Hematopoietic multipotent progenitor cell treated with erythropoietin and hydrocortisone succinate and interleukin-3 and kit ligand, for 4 days (in vitro differentiated cells): ENCODE measurements at places on chromosomes 3 and 15.

DNA sequence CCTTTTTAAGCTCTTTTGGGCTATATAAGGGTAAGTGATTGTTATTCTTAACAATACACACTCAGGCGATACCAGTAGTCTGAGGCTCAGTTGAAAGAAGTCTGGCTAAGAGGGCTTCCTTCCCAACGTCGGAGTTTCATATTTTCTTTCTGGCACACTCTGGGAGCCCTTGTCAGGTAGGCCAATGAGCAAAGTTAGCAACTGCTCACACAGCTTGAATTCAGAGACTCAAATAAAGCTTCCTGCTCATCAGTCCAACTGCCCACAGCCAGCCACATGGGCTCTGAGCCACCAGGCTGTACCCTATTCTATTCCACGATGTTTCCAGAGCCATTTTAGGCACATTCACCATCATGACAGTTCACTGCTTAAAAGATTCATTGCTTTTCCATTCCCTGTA lies 155.1 kb upstream of the TBL1XR1 start:
- no peak for DNase-seq

DNA sequence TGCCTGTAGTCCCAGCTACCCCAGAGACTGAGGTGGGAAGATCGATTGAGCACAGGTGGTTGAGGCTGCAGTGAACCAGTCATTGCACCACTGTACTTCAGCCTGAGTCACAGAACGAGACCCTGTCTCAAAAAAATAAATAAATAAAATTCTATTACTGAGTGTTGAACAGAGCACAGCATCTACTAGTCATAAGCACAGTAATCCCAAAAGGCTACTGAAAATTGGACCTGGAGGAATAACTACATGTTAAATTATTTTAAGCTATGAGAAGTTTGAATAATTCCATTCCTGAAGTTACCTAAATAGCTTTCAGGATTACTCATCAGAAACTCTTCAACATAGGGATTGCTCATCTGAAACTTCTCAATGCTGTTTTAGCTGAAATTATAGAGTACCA lies 43.4 kb downstream of the ARMC8 start:
- no peak for DNase-seq

GRCh38 chr3:126101521-126101982 lies 17.6 kb upstream of the SLC41A3 start:
- no peak for DNase-seq

DNA sequence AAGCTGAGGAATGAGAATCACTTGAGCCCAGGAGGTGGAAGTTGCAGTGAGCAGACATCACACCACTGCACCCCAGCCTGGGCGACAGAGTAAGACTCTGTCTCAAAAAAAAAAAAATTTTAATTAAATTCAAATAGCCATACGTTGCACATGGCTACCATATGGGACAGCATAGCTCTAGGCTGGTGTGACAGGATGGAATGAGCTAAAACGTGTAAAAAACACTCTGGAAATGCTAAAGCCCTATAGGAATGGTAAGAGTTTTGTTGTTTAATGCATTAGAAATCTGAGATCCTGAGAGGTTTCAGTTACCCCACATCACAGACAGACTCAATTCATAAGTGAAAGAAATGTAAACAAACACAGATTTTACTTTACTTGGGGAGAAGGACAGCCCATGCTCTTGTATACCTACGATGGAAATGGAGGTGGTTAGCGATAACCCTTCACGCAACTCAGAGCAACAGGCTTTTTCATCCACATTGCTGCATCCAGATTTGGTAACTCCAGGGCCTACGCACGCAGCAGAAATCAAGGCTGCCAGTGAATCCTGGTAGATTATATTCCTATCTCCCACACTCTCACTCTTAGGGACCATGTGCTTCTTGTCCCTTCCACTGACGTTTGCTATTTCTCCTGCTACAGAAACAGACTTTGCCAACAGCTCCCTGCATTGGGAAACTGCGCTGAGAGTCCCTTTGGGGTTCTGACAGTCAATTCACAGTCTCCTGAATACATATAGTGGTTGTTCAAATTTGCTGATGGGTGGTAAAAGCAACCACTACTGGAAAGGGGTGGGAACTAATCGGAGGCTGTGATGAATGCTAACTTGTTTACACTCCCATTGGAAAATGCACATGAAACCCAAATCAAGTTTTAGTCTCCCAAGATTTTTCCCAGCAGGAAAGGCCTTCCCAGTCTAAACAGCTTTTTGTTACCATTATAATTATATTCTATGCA lies 3.1 kb downstream of the SH3BP5 start:
- DNase-seq = no peak

GRCh38 chr3:114552527-114552812 lies 258.6 kb downstream of the TIGIT start:
- DNase-seq = no peak

DNA sequence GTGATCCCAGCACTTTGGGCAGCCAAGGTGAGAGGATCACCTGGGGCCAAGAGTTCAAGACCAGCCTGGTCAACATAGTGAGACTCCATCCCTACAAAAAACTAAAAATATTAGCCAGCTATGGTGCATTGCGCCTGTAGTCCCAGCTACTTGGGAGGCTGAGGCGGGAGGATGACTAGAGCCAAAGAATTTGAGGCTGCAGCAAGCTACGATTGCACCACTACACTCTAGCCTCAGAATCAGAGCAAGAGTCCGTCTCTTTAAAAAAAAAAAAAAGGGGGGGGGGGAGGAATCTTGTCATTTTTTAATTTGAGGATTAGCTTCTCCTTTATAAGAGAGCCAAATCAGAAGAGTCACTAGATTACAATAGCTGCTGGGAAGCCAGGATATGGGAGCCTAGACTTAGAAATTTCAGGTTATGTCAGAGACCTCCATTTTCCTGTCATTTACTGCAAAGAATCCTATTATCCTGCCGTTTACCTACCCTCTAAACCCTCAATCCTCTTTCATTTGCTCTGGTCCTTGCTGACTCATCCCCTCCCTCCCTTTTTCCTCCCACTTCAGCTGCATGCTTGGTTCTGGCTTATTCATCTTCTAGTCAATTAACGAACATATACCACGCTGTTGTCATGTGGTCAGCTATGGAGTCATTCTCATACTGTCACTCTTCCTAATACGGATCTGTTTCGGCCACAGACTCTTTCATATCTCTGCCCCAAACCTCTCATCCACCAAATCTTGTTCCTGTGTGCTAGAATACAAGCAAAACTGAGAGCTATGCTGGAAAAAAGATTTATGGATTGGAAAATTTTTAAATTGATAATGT lies 83.8 kb upstream of the PPIB start:
- peak; percentile 48 for DNase-seq

- DNase-seq = no peak
These were observed 1.1 kb upstream of the HHATL start for GRCh38 chr3:42703695-42704025.

GRCh38 chr3:176920766-176921160 lies 276.5 kb downstream of the TBL1XR1 start:
- DNase-seq = no peak

GRCh38 chr3:45753095-45753494 lies 43.2 kb downstream of the SLC6A20 start:
- DNase-seq = no peak

- peak; percentile 21 for DNase-seq
These were observed 24.2 kb downstream of the PXYLP1 start for GRCh38 chr3:141255846-141256261.

DNA sequence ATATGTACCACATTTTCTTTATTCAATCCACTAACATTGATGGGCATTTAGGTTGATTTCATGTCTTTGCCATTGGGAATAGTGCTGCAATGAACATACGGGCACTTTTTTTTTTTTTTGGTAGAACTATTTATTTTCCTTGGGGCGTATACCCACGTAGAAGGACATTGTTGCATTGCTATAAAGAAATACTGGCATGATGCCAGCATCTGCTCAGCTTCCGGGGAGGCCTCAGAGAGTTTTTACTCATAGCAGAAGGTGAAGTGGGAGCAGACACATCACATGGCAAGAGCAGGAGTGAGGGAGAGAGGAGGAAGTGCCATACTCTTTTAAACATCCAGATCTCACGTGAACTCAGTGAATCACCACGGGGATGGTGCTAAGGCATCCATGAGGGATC lies 197.0 kb downstream of the SQOR start:
- no peak for DNase-seq

DNA sequence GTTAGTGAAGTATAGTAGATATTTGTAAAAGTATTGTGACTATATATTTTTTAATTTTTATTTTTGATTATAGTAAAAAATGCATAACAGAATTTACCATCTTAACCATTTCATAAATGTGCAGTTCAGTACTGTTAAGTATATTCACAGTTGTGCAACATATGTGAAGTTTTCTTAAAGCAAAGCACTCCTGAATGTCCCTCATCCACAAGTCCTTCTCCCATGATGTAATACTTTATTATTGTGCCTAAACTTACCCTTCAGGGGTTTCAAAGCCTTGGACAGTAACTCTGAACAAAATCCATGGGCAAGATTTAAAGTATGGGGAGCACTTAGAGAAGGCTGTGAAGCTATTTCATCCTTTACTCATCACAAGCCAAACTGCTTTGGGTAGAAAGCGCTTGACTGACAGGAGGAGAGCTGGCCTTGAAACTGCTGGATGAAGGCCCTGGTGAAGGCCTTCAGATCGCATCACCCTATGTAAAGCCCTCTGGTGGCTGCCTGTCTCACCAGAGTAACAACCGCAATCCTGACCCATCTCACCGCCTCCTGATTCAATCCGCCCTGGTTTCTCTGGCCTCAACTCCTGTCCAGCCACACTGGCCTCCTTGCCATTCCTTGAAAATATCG lies 28.0 kb downstream of the LSM3 start:
- peak; percentile 34 for DNase-seq

DNA sequence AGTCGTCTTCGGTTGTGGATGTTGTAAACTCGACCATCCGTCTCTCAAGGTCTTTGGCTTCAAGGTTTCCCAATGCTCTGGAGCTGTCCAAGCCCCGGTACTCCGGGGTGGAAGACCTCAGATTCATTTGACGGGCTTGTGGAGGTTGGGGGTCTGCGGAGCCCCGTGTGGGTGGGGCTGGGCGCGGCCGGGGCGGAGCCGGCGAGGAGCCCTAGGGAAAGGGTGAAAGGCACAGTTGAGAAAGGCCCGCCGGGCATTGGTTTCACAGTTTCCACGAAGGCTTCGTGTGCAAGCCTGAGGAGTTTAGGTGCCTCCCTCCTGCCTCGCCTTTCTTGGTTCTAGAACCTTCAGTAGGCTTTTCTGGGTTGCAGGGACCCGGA lies 360 bp upstream of the MGA start:
- peak; percentile 24 for DNase-seq

DNA sequence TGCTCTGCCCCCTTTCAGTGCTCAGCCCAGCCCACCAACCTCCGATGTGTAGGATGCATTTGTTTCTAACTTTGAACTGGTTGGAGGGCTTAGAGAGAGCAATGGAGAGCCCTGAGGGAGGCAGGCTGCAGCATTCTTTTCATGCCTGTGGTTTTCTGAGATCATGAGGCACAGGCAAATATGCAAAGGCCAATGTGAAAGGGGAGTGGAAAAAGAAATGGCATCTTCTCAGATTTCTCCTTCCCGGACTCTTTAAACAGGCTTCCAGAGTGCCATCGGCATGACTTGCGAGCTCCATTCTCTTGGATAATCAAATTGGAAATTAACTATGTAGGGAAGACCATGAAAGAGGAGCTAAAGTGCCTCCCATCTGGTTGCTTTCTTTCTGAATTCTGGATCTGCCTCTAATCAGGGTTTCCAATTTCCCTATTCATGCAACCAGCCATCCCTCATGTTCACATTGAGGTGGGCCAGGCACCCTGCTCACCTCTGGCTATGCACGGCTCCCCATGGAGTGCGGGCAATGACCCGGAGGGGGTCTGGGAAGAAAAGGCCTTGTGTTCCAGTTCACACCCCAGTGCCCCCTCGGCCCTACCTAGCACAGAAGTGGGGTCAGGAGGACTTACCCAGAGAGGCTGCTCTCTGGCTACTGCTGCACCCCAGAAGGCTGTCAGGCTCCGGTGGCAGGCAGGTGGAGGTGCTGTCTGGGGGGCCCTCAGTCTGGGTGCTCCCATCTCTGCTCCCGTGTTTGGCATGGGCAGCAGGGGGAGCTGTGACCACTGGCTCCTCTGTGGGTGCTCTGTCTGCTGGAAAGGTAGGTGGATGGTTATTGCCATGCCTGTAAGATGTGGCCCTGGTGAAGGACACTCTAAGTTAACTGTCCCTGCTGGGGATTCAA lies 16.1 kb downstream of the AMOTL2 start:
- peak; percentile 31 for DNase-seq

- DNase-seq = no peak
These were observed 34.4 kb upstream of the ETV5 start for GRCh38 chr3:186143250-186143649.
